SHP77 (cell line): ENCODE measurements at places on chromosomes 5 and 9.

DNA sequence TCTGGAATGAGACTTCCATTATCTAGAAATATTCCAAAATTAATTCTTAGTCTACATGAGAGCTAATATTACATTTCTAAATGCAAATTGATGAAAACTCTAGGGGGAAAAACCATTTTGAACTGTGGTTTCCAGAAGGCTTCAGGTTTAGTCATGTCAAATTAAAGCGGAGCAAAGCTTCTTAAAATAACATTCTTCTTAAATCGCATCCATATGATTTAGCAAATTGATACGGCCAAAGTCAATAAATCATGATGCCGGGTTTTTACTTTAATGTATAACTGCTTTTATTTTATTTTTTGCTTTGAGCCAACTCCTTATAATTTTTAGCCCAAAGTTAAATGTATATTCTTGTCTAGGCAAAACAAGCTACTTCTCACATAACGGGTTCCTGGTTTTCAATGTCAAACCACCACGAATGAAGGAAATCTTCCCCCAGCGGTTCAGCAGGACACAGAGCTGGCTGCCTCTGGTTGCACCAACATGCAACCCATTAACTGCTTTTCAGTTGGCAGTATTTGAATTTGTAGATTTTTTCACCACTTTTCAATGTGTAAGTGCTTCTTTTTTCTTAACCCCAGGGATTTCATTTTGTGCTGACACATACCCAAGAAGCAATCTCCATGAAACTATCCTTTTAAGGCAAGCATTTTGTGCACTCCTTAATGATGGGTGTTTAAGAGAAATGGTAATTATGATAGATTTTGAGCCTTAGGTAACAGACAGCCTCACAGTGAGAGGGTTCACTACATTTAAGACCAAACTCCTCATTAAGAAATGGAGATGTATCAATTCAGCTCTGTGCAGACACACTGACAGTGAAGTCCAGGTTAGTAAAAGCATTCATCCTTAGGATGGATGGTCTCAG lies 35.5 kb downstream of the EFNA5 start:
- no peak for DNase-seq

- no peak for DNase-seq
Measured at GRCh38 chr5:17748201-17748600, 113.9 kb downstream of the TAF11L14 start.

- DNase-seq: no peak
Measured at GRCh38 chr9:41229408-41230401, 40.6 kb upstream of the ZNG1F start.

DNA sequence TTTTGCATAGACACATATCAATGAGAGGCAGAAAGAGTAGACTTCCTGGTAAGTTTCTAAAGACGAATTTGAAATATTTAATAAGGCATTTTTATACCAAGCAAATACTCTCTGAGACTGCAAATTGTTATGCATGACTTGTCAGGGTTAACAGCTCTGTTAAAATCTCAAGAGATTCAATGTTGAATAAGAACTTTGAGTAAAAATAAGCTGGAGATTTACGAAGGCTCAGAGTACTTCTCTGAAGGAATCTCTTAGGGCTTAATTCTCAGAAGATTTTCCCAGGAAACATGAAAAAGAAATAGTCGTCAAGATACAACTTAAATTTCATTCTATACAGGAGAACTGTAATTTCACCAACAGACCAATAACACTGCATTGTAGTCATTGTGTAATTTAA lies 259.4 kb downstream of the CDH18 start:
- DNase-seq: no peak

DNA sequence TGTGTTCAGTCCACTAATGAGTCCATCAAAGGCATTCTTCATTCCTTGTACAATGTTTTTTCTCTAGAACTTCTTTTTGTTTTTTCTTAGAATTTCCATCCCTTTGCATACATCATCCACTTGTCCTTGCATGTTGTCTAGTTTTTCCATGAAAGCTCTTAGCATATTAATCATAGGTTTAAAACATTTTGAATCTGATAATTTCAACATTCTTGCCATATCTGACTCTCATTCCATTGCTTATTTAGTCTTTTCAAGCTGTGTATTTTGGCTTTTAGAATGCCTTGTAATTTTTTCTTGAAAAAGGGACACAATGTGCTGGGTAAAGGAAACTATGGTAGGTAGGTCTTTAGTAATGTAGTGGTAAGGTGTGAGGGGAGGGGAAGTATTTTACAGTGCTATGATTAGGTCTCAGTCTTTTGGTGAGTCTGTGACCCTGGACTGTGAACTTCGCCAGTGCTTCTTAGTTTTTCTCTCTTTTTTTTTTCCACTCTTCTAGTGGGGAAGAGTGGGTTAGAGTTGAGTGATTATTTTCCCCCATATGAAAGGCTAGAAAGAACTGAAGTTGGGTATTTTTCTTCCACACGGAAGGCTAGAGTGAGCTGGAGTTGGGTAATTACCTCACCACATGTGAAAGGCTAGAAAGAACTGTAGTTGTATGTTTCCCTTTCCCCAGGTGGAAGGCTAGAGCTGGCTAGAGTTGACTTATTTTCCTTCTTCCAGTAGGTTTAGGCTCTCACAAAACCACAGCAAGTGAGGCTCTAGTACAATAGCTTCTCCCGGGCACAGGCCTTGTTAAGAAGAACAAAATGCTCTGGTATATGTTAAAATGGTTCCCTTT lies 172.1 kb downstream of the SNX18 start:
- DNase-seq: no peak

DNA sequence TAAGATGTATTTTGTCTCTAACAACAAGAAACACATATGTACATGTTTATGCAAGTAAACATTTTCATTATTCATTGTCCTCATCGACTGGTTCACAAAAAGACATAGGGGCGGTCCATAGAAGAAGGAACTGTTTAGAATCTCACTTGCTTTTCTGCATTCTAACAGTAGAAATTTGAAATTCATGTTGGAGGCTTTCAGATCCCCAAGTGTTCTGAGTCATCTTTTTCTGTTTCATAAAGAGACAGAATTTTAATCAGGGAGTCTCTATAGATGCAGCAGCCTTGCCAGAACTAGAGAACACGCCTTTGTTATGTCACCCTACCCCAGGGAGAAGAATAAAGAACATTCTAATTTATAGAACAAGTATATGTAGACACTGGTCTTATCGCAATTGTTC lies 324.3 kb downstream of the GABRG2 start:
- no peak for DNase-seq

GRCh38 chr5:144004751-144005150 lies 165.7 kb downstream of the YIPF5 start:
- DNase-seq: no peak

DNA sequence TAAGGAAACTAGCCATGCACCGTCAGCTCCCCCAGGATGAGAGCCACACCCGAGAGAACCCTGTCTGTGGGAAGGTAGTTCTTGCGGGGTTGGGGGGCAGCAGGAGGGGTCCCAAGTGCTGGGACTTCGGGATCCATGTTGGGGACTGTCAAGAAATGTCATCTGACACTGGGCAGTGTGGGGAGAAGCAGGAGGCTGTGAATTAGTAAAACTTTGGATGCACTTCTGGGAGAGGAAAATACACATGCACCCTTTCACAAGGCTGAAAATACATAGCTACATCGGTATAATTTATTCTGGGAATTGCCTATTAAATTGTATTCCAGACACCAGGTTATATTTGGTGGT lies 109.6 kb upstream of the RPS23 start:
- no peak for DNase-seq

- no peak for DNase-seq
Measured at GRCh38 chr5:55621229-55621628, 86.5 kb upstream of the PLPP1 start.

DNA sequence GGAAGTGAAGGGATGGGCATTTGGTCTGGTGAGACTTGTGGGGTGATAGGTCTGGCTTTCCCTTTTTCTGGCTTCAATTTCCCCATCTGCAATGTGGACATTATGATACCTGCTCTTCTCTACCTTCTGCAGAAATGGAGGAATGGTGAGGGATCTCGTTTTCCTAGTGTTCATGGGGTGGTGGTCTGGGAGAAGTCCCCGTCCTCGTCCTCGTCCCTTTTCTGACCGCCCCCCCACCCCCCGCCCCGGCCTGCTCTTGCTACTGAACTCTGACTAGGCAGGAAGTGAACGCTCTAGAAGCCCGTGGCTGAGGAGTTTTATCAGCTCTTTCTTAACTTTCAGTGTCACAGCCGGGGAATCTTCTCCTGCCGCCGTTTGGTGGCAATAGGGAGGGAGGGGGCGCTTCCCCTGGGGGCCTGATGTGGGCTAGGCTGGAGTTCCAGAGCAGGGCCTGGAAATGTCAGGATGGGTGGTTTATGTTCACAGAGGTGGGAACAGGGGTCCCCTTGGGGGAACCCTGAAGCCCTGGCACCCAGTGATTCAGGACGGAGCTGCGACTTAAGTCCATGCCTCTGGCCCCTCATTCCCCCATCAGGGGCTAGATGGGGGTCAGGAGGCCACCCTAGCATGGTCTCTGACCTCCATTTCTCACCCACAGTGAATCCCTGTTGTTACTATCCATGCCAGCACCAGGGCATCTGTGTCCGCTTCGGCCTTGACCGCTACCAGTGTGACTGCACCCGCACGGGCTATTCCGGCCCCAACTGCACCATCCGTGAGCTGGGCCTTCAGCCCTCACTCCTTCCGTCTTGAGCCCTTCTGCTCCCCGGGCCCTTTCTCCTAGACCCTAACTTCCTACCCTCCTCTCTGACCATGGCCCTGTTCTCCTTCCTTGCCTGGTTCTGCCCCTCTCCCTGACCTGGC lies 6.7 kb downstream of the PTGS1 start:
- DNase-seq: no peak

GRCh38 chr9:111050819-111051218 lies 12.5 kb upstream of the LPAR1 start:
- no peak for DNase-seq

GRCh38 chr9:94783102-94783682 lies 56.7 kb downstream of the AOPEP start:
- DNase-seq: peak; percentile 93

- no peak for DNase-seq
Measured at GRCh38 chr5:80216753-80217596, 38.9 kb downstream of the SERINC5 start.

GRCh38 chr9:81312346-81312745 lies 377.0 kb downstream of the TLE1 start:
- DNase-seq: no peak

DNA sequence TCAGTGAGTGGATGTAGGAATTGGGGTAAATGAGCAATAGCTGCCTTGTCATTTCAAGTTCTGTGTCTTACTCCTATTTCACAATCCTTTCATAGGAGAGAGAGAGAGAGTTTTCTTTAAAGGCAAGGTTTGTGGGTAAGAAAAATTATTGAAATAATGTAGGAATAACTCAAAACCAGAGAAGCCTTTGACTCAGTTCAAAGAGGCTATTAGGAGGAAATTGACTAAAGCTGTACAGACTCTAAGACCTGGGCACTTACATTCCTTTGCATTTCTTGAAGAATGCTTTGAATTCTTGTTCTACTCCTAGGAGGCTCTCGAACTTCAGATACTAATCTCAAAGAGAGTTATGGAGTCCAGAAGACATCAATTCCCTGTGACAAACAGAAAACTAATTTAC lies 257.1 kb downstream of the FBXL7 start:
- no peak for DNase-seq

DNA sequence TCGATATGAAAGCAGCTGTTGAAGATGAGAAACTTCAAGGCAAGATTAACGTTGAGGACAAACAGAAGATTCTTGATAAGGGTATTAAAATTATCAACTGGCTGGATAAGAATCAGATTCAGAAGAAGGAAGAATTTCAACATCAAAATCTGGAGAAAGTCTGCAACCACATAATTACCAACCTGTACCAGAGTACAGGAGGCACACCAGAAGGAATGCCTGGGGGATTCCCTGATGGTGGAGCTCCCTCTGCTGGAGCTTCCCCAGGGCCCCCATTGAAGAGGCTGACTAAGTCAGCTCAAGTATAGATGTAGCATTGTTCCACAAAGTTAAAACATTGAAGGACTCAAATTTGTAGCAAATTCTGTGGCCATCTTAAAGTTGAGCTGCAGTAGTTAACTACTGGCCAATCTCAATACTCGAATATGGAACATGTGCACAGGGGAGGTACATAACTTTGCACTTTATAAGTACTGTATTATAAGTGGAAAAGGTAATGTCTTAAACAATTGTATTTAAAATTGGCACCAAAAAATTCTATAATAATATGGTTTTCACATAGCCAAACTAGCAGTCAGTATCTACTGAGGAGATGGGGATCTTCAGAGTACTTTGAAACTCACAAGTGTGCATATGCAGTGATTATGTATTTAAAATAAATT lies 237.5 kb downstream of the CHSY3 start:
- no peak for DNase-seq

- no peak for DNase-seq
Measured at GRCh38 chr5:31913808-31914207, 260.3 kb downstream of the GOLPH3 start.

DNA sequence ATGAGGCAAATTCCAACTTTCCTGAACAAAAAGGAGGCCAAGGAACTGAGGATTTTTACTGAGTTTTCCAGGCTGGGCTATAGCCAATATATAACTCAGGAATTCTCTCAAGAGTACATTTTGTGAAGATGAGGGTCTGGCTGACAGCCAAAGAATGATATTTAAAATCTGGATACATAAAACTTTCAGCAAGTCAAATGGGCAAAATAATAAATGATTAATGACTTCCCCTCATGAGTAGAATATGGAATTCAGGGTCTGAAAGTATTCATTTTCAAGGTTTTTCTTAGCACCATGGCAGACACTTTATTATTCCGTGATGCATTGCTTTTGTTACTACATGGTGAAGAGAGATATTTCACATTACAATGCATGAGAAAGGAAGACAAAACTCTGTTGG lies 7.8 kb downstream of the FAM81B start:
- no peak for DNase-seq

GRCh38 chr5:6752782-6753181 lies 39.5 kb downstream of the TENT4A start:
- DNase-seq: no peak

DNA sequence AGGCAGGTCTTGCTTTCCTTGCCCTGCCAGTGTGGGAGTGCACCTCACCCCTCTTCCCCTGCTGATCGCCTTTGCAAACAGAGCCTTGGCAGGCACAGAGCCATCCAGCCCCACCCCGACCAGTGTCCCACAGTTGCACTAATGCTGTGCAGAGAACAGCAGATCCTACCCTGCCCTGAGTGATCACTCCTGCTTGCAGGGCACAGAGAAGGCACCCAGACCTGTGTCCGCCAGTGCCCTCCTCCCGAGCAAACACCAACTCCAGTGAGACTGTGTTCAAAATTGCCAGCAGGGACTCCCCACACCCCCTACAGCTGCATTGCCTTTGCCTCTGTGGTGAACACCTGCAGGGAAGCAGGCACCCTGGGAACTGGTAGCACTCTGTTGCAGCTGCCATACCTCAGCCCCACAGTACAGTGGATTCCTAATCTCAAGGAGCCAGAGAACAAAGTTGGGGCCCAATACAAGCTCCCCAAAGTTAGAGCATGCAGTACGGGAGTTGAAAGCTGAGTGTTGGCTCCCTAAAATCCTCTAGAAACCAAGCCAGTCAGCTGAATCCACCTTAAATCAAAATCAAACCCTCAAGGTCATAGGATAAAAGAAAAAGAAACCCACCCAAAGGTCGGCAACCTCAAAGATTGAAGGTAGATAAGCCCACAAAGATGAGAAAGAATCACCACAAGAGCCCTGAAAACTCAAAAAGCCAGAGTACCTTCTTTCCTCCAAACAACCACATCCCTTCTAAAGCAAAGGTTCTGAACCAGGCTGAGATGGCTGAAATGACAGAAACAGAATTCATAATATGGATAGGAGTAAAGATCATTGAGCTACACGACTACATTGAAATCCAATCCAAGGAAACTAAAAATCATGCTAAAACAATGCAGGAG lies 92.9 kb upstream of the PIK3R1 start:
- DNase-seq: peak; percentile 3

- no peak for DNase-seq
Measured at GRCh38 chr9:134477342-134477925, 151.2 kb downstream of the RXRA start.
